Naive B cell (primary cell): ENCODE measurements at places on chromosomes 7 and 10.

DNA sequence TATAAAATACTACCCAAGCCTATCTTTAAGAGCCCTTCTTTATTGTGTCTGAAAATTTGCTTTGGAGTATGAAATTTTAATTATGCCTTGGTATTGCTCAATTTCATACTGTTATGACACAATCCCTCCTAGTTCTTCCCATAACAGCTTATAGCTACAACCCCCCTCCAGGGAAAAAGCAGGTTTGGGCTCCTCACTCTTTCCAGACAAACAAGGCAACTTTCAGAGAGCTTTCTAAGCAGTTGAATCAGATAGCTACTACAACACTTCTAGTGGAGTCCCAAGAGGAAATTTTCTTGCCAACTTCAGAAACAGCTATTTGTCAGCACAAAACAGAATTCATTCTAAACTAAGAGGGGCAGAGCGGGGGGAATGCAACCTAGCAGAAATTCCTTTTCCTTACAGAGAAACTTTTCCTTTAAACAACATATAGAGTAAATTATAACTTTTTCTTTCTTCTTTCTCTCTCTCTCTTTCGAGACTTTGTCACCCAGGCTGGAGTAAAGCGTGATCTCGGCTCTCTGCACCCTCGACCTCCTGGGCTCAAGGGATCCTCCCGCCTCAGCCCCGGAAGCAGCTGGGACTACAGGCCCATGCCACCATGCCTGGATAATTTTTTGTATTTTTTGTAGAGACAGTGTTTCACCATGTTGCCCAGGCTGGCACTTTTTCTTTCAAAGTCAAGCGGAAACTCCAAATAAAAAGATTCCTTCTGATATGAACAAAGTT, 26.0 kb upstream of the JMJD1C start:
- no peak for DNase-seq

DNA sequence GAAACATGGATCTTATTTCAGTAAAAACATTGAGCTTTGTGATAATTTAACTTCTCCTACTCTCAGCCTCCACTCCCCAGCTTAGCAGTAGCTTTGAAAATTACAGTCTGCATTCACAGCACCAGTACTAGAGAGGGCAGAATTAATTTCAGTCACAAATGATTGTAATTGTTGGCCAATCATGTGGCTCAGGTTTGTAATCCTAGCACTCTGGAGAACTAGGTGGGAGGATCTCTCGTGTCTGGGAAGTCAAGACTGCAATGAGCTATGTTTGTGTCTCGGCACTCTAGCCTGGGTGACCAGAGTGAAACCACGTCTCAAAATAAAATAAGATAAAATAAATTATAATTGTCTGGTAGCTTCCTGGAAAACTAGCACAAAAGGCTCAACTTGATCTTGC, 620.9 kb downstream of the TNS3 start:
- no peak for DNase-seq

- no peak for DNase-seq
These were observed 33.8 kb downstream of the HIP1 start for GRCh38 chr7:75704928-75705327.

DNA sequence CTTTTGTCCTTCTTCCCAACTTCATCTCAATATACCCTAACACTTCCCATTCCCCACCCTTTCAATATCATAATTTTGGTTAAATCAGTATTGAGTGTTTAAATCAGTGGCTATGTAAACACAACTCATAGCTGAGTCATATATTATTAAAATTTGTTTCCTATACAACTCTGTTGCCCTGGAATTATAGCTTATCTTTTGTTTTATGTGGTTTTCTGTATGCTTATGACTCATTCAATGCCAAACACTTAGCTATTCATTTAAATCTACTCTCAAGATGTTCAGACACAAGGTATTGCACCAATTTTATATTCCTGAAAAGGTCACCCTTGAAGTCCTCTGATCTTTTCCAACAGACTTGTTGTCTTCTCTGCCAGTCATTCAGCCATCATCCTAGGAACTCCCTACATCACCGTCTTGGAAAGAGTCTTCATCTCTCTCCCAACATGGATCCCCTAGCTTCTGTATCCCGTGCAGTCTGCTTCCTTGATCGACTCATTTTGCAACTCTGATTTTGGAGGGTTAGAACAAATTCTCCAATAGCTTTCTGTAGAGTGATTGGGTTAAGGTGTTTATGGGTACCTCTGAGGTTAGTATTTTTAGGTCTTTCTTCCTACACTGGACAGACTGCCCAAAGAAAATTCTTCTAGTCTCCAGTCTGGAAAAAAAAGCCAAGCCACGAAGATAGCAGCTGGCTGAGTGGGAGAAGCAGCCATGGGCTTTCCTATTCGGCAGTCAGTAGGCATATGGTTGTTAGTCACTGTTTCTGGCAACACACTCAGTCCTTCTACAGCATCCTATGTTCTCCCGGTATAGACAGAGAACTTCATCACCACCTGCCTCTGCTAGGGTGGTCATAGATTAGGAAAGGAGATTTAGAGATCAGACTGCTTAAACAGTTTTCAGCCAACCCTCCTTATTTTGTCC, 102.1 kb downstream of the CRPPA start:
- no peak for DNase-seq

GRCh38 chr7:50418086-50418515, 32.0 kb downstream of the FIGNL1 start:
- DNase-seq, result peak; percentile 62

GRCh38 chr10:45422207-45422865, 48.3 kb downstream of the ALOX5 start:
- no peak for DNase-seq

GRCh38 chr7:112160130-112160770, 45.9 kb downstream of the DOCK4 start:
- DNase-seq, result no peak

GRCh38 chr7:100489824-100490223, 6.1 kb downstream of the NYAP1 start:
- DNase-seq, result no peak

DNA sequence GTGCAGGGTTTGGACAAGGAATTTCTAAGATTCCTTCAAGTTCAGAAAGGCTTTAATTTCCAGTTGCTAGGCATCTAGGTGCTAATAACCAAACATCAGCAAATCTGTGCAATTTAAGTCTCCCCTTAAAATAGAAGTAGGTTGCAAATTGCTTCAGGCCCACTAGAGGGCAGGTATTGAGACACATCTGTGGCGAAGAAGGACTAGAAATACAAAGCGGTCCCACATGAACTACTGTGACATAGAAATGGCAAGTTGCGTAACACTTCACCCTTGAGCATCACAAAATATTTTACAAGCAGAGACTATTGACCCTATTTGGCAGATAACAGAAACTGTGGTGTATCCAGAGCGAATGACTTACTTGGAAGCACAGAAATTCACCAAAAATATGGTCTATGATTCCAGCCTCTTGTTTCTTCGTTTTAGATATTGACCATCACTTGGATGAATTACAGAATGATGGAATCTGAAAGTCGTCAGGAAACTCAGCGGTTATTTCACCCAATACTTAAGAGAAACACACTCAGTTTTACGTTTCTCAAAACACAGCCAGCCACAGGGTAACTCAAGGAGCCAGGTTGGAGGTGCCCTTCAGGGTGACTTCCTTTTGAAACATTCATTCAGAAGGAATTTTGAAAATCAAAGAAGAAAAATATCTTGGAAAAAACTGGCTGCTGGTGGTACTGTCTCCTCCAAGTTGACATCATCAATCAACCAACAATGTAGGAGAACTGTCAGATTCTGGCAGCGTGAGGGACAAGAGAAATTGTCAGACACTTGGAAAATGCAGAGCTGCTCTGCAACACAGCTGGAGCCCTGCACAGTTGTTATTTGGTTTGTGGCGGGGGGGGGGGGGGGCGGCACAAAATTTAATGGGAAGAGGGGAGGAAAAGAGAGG, 256.3 kb upstream of the MINDY3 start:
- no peak for DNase-seq

DNA sequence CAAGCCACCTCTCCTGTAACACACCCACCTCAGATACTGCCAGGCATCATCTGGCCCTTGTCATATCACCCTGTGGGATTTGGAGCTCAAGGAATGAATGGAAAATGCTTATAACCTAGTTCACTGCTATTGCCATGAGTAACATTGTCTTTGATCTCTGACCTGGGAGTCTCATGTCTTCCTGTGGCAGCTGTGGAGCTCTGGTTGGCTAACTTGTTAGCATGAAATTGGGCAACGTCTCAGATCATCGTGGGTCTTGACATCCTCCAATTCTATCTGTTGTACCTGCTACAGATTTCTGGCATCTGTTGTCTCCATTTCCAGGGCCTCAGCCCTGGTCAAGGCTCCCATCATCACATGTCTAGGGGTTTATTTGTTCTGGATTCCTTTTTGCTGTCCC, 2.2 kb upstream of the TMEM270 start:
- DNase-seq, result no peak

GRCh38 chr10:11046776-11047160, 29.1 kb downstream of the CELF2 start:
- no peak for DNase-seq

DNA sequence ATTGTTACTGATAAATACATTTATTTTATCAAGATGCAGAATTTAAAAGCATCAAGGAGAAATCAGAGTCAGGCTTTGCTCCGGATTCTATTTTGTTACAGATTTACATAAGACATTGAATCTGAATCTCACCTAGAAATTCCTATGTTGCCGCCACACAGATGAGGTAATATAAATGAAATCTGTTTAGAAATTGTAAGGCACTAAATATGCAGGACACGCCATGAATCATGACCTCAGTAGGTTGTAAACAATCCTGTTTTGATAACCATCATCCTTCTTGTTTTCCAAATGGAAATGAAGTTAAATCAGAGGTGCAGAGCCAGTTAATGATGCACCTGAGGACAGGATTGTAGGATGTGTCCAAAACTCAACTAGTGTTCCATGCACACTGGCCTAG, 778.0 kb downstream of the MAGI2 start:
- no peak for DNase-seq

GRCh38 chr10:120573355-120573754, 116.3 kb downstream of the PLPP4 start:
- no peak for DNase-seq

- DNase-seq, result no peak
These were observed 178.4 kb downstream of the SH3PXD2A start for GRCh38 chr10:103676851-103677417.

DNA sequence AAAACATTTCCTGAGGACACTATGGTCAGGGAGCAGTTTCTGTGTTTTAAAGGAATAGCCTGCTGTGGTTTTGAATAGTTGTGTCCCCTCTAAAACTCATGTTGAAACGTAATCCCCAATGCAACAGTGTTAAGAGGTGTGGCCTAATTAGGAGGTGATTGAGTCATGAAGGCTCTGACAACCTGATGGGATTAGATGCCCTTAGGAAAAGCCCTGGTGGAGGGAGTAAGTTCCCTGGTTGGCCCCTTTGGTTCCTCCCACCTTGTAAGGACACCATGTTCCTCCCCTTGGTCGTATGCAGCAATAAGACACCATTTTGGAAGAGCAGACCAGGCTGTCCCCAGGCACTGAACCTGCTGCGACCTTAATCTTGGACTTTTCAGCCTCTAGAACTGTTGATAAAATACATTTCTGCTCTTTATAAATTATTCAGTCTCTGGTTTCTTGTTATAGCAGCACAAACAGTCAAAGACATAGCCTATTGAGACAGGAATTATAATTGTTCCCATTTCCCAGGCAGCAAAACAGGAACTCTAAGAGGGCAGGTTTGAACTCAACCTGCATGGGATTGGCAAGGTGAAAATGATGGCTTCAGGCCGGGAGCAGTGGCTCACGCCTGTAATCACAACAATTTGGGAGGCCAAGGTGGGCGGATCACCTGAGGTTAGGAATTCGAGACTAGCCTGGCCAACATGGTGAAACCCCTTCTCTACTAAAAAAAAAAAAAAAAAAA, 20.5 kb upstream of the TNS3 start:
- no peak for DNase-seq

GRCh38 chr7:103117465-103117864, 31.4 kb downstream of the NAPEPLD start:
- DNase-seq, result no peak

GRCh38 chr10:23079700-23080099, 15.7 kb upstream of the MSRB2 start:
- no peak for DNase-seq

DNA sequence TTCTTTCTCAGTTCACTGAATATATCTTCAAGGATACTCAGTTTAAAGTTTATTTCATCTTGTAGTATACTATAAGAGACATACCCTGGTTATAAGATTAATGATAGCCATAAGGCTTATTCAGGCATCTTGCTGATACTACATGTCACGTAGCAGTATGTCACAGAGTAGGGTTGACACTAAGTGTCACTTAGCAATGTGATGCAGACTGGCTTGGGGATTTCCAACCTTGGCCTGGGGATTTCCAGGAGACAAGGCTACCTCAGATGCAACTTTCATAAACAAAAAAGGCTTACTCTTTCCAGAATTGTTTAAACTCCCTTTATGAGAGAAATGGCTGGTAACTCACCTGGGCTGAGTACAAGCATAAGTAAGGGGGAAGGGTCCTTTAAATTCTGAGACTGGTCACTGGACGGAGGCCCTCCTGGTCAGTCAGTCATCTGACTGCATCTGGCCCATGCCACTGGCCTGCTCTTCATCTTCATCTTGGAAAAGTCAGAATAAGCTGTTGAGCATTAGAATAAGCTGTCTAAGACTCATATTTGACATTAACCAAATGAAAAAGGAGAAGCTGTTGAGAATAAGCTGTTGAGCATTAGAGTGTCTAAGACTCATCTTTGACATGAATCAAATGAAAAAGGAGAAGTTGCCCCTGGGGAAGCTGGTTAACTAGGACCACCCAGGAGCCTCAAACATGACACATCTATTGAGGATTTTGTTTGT, 9.5 kb downstream of the SLC13A1 start:
- DNase-seq, result no peak

DNA sequence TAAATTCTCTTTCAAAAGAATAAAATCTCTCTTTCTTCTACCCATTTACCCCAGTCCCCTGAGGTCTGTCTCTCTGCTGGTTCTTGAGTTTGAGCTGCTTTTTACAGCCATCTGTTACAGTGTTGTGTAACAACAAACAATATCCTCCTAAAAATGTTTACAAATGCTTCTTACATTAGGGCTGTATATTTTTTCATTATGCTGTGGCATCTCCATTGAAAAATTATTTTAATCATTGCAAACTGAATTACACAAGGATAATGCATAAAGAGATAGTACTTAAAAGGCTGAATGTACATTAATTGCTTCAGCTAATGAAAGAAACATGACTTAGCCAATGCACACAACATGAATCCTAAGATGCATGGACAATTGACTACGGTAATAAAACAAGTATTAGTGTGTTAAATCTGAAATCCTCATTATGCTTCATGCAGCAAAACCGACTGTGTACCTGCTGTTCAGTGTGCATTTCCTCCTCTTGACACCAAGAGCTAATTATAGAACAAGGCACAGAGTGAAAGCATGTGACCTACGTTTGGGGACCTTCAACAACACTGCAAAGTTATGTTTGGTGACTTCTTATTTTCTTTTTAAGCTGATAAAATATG, 181.7 kb upstream of the RHOBTB1 start:
- DNase-seq, result peak; percentile 40

DNA sequence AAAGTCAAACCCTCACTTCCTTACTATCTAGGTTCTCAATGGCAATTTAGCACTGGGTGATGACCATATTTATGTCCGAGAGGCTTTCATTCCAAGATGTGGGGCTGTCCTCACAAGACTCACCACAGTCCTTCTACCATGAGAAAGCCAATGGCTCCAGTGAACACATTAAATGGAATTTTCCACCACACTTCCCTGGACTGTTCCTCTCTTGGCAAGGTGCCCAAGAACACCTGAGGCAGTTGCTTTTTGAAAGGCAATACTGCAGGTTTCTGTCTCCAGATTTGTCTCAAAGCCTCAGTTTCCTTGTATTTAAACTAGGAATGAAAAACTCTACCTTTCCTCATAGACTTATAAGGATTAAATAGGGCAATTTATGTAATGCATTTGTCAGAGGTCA, 24.2 kb downstream of the AFAP1L2 start:
- DNase-seq, result no peak
